ENCODE measurements at places on chromosomes 1 and 21.
A peak's percentile ranks its signal among the peaks of the same experiment; 100 is the strongest.

DNA sequence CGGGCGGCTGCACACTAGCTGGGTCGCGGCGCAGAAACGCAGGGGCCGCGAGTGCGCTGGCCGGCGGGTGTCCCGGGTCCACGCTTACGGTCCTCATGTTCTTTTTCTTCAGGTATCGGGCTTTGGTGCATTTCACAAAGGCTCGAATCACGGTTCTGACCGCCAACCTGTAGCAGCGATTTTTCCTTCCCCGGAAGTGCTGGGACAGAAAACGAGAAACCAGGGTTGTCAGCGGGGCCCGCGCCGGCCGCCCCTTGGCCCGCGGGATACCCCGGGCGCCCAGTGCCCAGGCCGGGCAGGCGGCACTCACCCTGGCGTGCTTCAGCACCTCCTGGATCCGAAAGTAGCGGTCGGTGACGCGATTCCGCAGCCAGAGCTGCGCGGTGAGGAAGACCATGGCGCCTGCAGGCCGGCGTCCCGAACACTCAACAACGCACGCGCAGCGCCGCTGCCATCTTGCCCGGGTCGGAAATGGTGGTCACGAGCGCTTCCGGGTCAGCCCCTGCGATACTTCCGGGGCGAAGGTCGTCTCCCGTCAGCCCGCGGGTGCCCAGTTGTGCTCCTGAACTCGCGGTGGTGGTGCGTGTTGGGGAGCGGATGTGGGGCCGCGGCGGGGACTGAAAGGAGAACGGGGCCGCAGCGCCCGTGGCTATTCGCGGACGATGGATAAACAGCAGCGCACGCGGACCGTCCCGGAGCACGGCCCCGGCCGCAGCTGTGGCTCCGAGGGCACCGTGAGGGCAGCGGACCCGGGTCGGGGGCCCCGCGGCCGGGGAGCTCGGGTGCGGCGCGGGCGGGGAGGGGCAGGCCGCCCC is at the start of gene MRPL20:
TSS of gene MRPL20 (minus strand) at position 473 of the 815 bp plus-strand sequence. CDS start at position 397, 76 bp downstream.
- DNase-seq, result peak; percentile 83

GRCh38 chr1:18398791-18399530 is 81.8 kb upstream of the KLHDC7A start:
- no peak for DNase-seq

DNA sequence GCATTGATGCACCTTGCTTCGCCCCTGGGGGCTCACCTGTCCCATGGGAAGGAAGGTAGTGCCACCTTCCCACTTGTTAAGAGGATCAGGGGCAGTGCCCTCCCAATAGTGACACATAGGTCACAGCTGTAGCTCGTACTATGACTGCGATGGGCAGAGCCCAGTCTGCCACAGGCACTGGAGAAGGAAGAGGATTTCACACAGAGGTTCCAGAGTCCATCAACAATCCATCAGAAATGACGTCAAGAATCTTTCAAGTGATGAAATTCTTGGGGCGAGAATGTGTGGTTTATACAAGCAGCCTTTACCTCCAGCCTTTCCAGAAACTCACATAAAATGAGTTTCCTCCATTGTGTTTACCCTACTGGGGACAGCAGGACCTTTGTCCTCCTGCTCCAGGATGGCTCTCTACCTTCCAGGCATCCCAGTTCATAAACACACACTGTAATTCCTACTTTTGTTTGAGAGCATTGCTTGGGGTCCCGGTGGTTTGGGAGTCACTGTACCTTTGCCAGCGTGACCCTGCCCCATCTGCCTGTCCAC is 260.6 kb upstream of the VAMP3 start:
- DNase-seq, result no peak

DNA sequence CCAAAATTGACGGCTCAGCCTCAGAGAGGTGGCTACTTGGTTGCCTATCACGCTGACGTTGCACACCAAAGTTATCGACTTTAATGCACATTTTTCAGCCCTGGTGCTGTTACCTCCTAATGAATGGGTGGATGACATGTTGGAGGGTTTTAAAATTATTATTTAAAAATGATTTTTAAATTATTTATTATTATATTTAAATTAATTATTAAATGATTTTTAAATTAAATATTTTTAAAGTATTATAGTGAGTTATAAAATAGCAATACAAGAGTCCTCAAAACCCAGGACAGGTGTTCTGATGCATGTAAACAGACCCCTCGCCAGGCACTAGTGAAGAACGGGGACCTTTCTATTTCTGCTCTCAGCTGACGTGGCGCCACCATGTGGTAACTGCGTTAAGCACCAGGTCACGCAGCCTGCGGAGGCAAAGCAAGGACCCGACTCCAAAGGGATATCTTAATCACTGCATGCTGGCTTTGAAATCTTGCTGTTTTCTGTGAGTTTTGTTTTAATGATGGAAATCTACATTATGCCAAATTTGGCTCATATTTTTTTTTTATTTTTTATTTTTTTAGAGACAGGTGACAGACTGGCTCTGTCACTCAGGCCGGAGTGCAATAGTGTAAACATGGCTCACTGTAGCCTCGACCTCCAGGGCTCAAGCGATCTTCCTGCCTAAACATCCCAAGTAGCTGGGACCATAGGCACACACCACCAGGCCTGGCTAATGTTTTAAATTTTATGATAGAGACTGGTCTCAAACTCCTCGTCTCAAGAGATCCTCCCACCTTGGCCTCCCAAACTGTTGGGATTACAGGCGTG is 22.6 kb downstream of the CASP9 start:
- DNase-seq, result peak; percentile 40

GRCh38 chr1:24254783-24255182 is 64.4 kb upstream of the GRHL3 start:
- no peak for DNase-seq

GRCh38 chr1:32496127-32496526 is 31.3 kb downstream of the ZBTB8B start:
- peak; percentile 82 for DNase-seq

DNA sequence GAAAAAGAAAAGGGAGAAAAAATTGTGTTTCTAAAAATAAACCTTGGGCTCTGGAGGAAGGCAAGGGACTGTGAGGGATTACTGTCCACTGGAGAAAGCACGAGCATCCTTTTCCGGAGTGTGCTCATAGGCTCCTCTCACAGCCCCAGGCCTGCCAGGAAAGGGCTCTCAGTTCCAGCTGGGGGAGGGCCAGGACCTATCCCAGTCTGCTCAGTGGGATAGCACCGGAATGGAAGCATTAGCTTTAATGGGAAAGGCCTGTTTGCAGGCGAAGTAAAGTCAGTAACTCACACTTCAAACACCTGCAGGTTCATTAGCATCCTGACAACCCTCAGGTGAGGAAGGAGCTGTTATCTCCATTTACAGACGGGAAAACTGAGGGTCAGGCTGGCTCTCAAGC is 113.9 kb upstream of the USP24 start:
- peak; percentile 47 for DNase-seq

DNA sequence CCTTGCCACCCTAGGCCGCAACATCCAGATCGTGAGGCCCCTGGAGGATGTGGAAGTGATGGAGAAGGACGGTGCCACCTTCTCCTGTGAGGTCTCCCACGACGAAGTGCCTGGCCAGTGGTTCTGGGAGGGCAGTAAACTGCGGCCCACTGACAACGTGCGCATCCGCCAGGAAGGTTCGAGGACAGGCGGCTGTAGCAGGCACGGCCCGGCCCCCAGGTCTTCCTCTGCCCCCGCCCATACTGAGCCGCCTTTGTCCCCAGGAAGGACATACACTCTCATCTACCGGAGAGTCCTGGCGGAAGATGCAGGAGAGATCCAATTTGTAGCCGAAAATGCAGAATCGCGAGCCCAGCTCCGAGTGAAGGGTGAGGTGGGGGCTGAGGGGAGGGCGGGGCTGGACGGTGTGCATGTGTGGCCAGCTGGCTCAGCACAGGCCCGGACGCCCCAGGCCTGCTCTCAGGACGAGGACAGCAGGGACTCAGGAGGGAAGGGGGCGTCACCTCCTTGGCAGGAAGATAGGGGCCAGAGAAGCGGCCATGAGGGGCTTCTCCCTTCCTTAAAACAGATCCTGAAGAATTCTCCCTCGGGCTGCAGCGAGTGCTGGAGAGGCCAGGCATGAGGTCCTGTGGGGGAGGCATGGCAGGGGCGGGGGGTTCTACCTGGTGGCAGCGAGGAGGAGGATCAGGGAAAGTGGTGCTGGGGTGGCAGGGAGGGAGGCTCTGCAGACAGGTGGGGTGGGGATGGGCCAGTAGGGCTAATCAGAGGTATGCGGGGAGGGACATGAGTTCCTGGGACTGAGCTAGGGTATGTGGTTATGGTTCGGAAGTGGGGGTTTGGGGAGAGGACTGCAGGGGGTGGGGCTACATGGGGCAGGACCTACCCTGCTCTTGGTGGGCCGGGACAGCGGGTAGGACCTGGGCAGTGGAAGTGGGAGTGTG is 69.9 kb downstream of the OBSCN start:
- no peak for DNase-seq

- DNase-seq, result no peak
Measured at GRCh38 chr1:157011845-157012244, 33.7 kb downstream of the ARHGEF11 start.

GRCh38 chr1:68128157-68128556 is 77.7 kb upstream of the DIRAS3 start:
- peak; percentile 41 for DNase-seq

- peak; percentile 32 for DNase-seq
Measured at GRCh38 chr1:117897551-117897950, 31.9 kb downstream of the GDAP2 start.

- peak; percentile 47 for DNase-seq
Measured at GRCh38 chr1:61452176-61453035, 272.5 kb downstream of the TM2D1 start.

DNA sequence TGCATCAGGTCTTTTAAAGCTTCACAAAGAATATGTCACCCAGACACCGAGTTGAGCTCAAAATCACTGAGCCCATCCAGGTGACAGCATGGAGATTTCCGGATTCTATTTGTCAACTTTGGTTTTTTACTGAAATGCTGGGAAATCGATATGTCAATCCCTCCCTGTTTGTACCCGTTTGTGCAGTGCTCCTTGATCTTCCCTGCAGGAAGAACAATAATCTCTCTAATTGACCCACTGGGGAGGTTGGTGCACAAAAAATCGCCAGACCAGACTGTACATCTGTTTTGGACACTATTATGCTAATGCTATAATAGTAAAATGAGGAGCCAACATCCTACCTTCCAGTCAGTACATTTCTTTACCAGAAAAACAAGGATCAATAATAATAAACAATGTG is 1.8 kb downstream of the BARHL2 start:
- no peak for DNase-seq

- no peak for DNase-seq
Measured at GRCh38 chr1:177783051-177783450, 186.8 kb downstream of the SEC16B start.

DNA sequence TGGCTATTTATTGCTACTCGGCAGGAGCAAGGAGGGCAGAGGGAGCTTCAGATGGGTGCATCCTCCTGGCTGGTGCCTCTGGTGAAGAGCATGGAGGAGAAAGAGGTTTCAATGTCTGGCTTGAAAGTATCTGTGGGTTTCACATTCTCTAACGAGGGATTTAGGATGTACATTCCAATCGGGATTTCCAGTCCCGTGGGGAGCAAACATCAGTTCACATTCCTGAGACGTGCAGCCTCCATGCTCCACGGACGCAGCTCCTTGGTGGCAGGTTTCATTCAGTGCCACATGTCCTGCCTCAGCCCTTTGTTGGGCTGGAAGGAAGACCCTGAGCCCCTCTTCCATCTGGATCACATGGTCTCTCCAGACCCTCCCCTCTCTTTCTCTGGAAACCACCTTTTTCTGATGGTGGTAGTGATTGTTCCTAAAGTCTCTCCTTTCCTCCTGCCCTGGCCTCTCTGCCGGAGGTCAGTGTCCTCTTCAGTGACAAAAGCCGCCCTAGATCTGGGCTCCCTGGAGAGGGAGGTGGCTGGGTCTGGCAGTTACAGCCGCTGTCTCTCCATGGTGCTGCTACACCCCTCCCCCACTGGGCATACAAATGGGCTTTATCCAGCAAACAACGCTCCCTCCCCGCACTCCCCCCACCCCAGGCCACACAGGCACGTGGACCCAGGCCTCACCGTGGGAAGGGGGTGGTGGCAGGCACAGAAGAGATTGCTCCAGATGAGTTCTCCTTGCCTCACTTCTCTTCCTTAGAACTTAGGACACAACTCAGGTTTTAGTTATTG is 826 bp upstream of the CA14 start:
- peak; percentile 20 for DNase-seq

DNA sequence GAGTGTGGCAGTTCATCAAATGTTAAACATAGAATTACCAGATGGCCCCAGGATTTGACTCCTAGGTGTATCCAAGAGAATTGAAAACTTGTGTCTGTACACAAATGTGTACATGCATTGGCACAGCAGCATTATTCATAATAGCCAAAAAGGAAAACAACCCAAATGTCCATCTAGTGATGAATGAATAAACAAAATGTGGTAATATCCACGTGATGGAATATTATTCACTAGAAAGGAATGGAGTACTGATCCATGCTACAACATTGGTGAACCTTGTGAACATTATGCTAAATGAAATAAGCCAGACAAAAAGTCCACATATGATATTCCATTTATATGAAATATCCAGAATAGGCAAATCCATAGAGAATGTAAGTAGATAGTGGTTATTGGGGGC is 77.7 kb downstream of the RAVER2 start:
- DNase-seq, result peak; percentile 31

DNA sequence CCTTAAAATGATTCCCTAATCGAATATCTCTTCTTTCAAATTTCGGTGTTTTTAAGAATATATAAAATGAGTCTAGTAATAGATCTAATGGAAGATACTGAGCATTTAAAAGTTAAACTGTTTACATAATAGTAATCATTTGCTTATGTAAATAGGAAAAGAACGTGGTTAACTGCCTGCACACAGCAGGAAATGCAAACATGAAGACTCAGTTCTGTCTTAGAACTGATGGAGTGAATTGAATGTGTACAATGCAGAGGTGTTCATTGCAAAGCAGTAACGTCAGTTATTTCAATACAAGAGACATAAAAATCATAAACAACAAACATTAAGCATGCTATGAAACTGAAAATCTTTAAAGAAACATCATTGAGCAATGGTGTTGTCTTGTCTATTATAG is 359.4 kb upstream of the ADAMTS5 start:
- no peak for DNase-seq

- no peak for DNase-seq
Measured at GRCh38 chr1:66003690-66004089, 211.0 kb downstream of the PDE4B start.

All from fibroblast of the aortic adventitia (primary cell).